Pancreas (tissue), 10 donors: ENCODE measurements at places on chromosomes 7 and 10.

GRCh38 chr10:32693441-32693979, 247.6 kb downstream of the CCDC7 start:
- DNase-seq: no peak

- DNase-seq: no peak
These were observed 95.9 kb upstream of the RHOBTB1 start for GRCh38 chr10:61039868-61040267.

- DNase-seq: no peak
These were observed 262.8 kb downstream of the SLC25A13 start for GRCh38 chr7:96059075-96059474.

- DNase-seq: no peak
These were observed 128.4 kb downstream of the ALOX5 start for GRCh38 chr10:45502458-45502857.

- no peak for DNase-seq
These were observed 34.1 kb upstream of the OCM2 start for GRCh38 chr7:98024075-98024474.

DNA sequence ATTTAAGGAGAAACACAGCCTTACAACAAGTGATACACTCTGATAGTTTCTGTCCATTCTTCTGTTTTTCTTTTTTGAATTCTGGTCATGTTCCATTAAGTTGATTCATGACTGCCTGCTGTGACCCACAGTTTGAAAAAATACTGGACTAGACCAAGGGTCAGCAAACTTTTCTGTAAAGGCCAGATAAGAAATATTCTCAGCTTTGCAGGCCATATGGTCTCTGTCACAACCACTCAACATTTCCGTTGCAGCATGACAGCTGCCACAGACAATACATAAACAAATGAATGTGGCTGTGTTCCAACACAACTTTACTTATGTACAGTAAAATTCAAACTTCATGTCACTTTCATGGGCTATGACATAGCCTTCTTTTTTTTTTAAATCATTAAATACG, 156.7 kb downstream of the PLXNA4 start:
- no peak for DNase-seq

DNA sequence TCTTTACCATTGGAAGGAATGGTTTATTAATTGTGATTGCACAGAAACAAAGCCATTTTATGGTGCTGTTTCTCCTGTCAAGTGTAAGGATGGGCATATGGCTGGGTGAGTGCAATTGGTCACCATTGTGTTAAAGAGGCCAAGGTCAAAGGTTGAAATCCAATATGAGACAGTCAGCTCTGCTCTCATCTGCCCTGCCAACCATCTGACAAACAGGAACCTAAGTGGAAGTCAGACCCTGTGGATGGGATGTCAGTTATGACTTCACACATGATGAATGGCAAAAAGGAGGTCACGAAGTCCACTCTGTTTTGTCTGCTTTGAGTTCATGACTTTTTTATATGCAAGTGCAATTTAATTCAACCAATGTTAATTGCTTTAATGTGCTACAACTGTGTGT, 172.7 kb upstream of the TMEM229A start:
- DNase-seq: no peak

GRCh38 chr10:14917827-14918226, 36.1 kb downstream of the DCLRE1C start:
- DNase-seq: no peak

DNA sequence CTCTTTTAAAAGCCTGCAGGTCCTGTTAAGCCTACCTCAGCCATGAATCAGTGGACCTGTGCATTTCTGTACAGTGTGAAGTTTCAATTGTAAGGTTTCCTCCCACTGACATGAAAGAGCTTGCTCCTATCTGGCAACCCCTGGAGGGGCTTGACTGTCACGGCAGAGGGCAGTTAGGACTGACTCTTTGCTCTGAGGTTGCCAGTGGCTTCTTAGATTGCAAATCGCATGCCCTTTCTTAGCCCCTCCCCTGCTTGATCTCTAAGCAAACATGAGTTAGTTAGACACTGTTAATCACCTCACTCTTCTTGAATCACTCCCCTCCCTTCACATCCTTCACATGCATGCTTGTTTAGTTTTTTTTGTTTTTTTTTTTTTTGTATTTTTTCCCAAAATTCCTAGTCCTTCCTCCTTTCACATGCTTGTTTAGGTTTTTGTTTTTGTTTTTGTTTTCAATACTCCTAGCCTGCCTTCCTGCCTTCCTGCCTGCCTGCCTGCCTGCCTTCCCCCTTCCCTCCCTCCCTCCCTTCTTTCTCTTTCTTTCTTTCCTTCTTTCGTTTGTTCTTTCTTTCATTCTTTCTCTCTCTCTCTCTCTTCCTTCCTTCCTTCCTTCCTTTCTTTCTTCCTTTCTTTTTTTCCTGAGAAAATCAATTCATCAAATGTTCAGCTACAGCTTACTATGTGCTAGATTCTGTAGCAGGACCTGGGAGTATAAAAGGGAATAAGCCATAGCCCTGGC, 6.0 kb upstream of the HIPK2 start:
- no peak for DNase-seq

DNA sequence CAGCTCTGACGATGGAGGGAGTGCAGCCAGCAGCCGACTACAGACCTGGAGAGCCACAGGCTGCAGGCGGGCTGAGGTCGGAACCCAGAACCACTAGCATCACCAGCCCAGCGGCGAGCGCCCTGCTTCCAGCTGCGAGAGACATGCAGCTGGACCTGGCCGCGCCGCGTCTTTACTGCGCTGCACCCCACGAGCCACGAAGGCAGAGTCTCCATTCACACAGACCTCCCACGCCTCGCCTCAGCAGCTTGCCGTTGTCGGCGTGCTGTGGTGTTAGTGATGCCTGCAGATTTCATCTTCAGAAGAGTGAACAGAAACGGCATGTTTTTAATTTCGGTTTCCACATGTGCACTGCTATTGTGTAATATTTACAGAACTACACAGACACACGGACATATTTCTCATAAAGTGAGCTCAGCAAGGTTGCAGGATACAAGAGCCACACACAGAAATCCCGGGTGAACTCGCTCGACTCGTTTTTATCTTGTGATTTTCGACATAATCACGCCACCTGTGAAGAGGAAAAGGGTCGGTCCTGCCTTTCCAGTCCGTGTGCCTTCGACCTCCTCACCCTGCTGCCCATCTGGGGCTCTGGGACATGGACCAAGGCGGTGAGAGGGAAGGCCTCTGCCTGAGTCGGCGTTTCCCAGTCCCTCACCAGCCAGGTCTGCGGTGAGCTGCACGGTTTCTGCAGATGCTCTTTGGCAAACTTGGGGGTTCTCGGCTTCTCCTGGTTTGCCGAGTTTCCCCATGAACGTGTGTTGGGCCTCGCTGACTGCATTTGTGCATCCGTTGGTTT, 252.2 kb downstream of the ELFN1 start:
- no peak for DNase-seq

DNA sequence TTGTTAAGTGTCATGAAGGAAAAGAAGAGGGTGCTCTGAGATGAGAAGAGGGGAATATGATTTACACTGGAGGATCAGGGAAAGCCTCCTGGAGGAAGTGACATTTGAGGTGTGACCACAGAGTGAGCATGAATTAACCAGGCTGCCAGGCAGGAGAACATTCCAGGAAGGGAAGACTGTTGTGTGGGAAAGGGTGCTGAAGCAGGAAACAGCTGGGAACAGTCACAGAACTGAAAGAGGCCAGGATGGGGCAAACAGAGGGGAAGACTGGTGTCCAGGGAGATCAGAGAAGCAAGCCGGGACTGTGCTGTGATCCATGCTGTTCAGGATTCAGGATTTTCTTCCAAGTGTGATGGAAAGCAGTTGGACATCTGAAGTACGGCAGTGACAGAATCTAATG, 14.9 kb downstream of the HIPK2 start:
- no peak for DNase-seq

DNA sequence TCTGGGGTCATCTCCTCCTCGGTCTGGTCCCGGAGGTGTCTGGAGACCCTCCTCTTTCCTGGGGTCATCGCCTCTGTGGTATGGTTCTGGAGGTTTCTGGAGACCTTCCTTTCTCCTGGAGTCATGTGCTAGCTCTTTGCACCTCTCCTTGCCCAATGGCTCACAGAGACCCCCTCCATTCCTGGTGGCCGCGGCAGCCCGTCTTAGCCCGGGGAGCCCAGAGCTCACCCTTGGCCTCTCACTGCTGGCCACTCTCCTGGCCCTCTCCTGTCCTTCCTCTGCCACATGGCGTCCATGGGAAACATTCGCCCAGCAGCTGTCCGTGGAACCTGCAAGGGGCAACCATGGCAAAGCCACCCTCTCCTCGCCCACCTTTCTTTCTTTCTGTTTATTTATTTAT, 20.2 kb upstream of the FOXL3 start:
- DNase-seq: no peak

GRCh38 chr10:114575417-114576131, 82.5 kb downstream of the ABLIM1 start:
- DNase-seq: no peak

- DNase-seq: no peak
These were observed 142.4 kb downstream of the DIP2C start for GRCh38 chr10:546971-547590.

GRCh38 chr10:132654708-132655661, 117.4 kb downstream of the INPP5A start:
- peak; percentile 60 for DNase-seq

DNA sequence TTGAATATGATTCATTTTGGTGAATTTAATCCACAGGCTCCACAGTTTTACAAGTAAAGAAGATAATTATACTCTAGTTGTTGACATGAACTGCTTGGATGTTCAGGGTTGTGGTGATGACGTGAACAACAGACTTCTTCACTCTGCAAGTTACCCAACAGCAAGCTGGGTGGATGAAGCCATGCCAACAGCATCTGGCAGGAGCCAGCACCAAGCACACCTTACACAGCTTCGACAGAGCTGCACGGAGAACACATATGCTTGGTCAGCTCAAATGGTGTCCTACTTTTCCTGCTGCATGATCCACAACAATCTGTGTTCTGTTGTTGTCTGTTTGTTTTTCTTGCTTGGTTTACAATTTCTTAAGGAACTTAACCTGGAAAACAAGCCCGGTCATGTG, 9.8 kb downstream of the NOD1 start:
- no peak for DNase-seq

GRCh38 chr10:126895214-126895781, 9.9 kb upstream of the DOCK1 start:
- peak; percentile 83 for DNase-seq

GRCh38 chr10:44261296-44261695, 123.6 kb downstream of the CXCL12 start:
- DNase-seq: no peak

DNA sequence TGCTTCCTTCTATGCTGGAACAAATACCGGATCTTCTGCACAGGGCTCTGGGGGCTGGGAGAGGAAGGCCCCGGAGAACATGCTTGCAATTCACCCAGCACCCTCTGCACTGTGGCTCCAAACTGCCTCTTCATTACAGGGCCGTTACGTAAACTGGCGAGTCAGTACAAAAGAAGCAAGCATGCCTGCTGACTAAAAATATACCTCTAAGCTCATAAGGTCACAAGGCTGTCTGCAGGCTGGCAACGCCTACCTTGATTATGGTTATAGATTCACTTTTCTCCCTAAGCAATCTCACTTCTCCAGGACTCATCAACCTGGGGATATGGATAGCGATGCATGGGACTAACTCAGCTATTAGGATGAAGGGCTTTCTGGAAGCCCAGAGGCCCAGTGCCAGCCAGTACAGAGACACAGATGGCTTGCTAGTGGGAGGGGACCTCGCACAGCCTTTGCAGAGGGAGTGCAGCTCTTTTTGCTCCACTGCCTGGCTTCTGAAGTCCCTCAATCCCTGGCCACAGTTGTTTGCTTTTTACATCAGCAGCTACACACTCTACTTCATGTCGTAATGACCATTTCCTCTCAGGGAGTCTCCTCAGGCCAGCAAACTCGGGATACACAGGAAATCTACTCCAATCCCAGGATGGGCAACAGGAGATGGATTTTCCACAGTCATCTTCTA, 96.1 kb downstream of the SH3PXD2A start:
- no peak for DNase-seq

GRCh38 chr7:154960063-154960790, 42.7 kb downstream of the PAXIP1 start:
- no peak for DNase-seq

- no peak for DNase-seq
These were observed 34.6 kb downstream of the AGK start for GRCh38 chr7:141585592-141586510.

GRCh38 chr7:19928247-19928646, 154.8 kb upstream of the TMEM196 start:
- DNase-seq: no peak

DNA sequence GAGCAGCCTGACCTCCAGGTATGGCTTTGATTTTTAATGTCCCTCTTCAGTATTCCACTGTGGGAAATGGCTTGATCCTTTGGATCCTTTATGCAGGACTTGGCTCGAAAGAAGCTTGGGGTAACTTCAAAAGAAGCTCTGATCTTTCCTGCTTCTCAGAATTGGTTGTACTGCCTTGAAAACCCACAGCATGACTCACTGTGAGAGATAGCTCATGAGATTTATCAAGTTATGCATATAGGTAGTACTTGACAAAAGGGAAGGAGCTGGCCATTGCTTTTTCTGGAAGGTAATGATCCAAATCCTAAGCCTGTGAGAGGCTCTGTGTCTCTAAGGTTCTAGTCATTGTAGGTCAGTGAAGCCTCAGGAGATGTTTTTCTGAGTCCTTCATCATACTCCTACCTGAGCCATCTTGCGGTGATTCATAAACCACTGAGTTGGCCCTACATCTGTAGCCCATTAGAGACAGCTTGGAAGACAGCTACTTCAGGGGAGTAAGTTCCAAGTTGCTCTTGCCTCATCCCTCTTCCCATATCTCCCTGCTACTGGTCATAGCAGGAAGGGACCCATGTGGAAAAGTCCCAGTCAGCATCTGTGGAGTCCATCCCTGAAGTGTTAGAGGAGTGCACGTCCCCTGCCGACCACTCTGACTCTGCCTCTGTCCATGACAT, 36.7 kb upstream of the NFKB2 start:
- DNase-seq: no peak

- no peak for DNase-seq
These were observed 33.5 kb downstream of the ZNF800 start for GRCh38 chr7:127359011-127359410.

- no peak for DNase-seq
These were observed 154.3 kb upstream of the SEMA3D start for GRCh38 chr7:85341121-85341520.

DNA sequence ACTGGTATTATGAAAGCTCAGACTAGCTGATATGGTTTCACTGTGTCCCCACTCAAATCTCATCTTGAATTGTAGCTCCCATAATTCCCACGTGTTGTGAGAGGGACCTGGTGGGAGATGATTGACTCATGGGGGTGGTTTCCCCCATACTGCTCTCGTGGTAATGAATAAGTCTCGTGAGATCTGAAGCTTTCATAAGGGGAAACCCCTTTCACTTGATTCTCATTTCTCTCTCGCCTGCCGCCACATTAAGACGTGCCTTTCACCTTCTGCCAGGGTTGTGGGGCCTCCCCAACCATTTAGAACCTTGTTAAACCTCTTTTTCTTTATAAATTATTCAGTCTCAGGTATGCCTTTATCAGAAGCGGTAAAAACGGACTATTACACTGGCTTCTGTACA, 40.3 kb downstream of the COL13A1 start:
- DNase-seq: no peak

GRCh38 chr7:42831006-42831717, 80.7 kb downstream of the C7orf25 start:
- DNase-seq: no peak
